Panc1 (cell line): ENCODE measurements at places on chromosomes 12 and 14.

GRCh38 chr12:108211157-108211556, 82.1 kb downstream of the WSCD2 start:
- DNase-seq, result no peak

DNA sequence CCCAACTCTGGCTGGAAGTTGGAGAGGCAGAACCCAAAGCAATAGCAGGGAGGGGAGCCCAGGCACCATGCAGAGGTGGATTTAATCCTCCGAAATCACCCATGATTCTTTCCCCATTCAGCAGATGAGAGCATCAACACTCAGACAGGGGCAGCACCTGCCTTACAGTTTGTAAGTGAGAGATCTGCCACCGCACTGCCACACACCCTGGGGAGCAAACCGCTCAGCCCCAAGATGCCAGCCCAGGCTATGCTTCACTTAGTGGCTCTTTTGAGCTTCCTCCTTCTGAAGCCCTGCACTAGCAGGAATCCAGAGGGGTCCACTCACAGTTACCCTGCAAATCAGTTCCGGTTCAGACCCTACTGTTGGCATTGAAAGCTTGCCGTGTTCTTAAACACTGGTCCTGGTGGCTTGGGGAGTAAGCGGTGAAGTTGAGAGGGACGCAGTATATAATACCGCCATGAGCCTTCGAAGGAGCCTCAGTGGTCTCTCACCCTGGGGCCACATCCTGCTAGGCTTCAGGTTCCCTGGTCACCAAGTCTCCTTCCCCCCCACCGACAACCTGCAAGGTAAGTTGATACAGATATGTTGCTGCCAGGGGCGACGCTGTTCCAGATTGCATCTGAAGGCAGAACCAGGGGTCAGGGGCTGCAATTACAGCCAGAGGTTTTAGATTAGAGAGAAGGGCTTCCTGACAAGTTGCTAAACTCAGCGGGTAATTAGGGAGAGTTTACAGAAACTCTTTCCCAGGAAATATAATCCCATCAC, 72.0 kb upstream of the CCND2 start:
- no peak for DNase-seq

DNA sequence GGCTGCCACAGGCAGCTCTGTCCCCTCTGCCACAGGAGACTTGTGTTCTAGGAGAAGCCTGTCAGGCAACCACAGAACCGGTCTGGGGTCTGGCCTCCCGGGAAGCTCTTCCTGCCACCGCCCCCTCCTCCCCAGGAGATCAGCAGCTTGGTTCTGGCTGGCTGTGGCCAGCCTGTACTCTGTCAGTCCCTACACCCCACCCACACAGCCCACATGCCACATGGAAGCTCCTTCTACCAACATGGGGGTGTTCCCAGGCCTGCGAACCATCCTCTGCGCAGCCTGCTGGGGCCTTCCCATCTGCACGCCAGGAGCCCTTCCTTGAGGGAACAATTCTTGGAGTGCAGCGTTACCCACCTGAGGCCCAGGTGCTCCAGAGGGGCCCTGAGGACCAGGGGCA, 16.8 kb downstream of the TMEM106C start:
- DNase-seq, result no peak

GRCh38 chr14:56341766-56342493, 223.7 kb downstream of the PELI2 start:
- DNase-seq, result no peak

- DNase-seq, result no peak
These were observed 4.7 kb downstream of the PPP2R3C start for GRCh38 chr14:35117112-35117511.

DNA sequence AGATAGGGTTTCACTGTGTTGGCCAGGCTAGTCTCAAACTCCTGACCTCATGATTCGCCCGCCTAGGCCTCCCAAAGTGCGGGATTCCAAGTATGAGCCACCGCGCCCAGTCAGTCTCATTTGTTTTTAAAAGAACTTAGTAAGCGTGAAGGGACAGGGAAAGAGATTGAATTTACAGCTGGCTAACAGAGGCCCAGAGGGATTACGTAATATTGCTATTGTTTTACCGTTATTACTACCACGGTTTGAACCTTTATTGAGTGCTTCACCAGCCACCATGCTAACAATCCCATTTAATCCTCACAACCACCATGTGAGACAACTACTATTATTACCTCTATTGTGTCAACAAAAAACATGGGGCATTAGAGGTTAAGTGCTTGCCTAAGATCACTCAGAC, 26.7 kb upstream of the BLTP3B start:
- DNase-seq, result no peak

DNA sequence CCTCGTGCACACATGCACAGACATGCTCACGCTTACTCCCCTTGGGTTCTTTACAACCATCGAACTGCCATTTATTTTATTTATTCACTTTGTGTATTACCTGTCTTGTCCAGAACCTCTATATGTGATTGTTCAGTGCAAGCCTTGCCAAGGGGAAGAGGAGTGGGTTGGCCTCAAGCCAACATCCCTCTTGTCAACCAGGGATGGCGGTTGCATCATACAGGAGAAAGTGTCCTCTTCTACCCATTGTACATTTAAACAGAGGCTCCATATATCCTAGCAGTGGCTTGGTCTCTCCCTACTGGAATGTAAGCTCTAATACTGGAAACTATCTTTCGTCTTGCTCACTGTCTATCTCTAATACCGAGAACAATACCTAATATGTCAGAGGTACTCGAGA, 108.4 kb downstream of the C12orf42 start:
- no peak for DNase-seq

GRCh38 chr14:101082436-101083384, 179.2 kb upstream of the RTL1 start:
- DNase-seq, result no peak

DNA sequence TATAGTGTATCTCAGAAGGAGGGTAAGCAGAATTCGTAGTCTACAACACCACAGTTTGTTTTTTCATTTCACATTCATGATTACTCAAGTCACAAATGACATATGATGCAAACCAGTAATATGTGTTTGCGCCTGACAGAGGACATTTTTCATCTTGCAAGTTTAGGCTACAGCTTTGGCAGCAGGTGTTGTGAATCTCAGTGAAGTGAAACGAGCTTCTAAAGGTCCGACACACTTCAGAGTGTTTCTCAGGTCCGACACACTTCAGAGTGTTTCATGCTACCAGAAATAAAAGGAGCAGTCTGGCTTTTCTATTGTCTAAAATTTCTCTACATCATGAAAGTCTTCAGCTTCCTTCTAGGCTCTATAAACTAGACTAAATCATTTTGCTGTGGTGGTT, 22.7 kb downstream of the CLEC14A start:
- no peak for DNase-seq

GRCh38 chr12:33248364-33248763, 191.3 kb downstream of the SYT10 start:
- DNase-seq, result no peak

- DNase-seq, result no peak
These were observed 16.0 kb upstream of the ENDOU start for GRCh38 chr12:47741340-47741703.

DNA sequence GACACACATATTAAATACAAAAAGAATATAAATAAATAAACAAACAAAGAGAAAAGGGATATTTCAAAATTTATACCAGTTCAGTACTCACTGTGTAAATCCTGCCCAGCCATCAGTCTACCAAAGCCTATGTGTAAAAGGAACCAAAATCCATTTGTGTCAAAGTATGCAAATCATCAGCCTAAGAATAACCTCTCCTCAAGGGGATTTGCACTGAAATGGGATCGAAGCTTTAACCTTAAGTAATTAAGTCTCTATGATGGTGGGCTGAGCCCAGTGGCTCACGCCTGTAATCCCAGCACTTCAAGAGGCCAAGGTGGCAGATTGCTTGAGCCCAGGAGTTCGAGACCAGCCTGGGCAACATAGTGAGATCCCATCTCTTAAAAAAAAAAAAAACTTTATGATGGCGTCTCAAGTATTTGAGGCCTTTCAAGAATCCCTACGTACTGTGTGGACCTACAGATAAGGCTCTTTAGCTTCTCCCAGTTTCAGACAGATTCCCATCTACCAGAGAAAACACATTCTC, 57.8 kb upstream of the METAP2 start:
- no peak for DNase-seq

- DNase-seq, result no peak
These were observed 183.1 kb upstream of the HIF1A start for GRCh38 chr14:61512026-61512834.

GRCh38 chr12:86137936-86138335, 118.3 kb downstream of the MGAT4C start:
- no peak for DNase-seq

DNA sequence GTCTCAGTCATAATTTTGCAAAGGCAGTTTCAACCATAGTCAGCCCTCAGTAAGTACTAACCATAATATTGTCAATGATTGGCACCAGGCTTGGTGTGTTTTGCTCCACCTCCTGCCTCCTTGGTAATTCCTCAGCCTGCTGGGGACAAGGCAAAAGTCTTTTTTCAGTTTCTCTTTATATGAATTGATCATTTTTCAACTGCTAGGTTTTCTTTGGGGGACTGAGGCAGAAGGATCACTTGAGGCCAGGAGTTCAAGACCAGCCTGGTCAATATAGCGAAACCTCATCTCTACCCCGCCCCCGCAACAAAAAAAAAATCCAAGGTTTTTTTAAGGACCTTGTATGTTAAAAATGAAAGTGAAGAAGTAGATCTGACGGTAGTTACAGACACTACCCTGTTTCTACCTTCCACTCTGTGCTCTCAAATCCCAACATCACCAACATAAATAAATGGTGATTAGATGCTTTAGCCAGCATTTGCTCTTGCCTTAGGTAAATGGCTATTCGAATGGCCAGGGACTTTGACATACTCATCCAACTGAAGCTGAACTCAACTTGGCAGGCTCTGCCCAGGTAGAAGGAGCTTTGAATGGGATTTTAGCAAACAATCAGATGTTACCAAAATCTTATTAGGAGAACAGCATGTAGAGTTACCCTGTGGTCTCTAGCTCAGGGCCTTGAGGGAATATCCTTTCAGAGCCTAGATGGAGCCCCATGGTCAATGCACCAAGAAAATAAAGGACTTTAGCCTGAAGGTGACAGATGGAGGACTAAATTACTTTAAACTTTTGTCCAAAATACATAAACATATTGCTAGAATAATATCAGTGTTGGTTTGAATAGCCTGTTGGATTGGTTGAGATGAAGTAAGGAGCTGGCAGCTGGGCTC, 126.9 kb upstream of the AMIGO2 start:
- no peak for DNase-seq

DNA sequence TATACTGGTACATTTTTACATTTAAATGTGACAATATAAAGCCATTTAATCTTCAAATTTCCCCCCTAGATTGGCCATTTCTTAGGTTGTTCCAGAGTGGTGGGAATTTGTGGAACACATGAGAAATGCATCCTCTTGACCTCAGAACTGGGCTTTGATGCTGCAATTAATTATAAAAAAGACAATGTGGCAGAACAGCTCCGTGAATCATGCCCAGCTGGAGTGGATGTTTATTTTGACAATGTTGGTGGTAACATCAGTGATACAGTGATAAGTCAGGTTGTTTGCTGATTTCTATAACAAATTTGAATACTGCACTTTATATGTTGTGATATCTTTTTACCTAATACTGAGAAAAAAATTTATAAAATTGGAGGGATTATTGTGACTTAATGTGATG, 7.6 kb upstream of the ZNF410 start:
- no peak for DNase-seq

DNA sequence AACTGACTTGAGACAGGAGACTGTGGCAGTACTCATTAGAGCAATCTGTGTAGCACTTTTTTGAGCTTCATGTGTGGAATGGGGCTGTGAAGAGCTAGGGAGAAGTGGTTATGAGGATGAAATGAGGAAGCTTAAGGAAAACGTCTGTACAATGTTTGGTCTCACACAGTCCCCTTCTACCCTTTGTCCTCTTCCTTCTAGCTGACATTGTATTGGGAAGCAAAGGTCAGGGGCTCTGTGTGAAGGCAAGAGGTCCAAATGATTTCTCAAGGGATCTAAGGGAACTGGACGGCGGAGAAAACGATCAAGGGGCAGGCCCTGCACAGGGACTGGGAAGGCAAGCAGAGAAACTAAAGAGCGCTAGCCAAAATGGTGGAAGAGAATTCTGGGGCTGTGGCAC, 13.1 kb upstream of the CIPC start:
- DNase-seq, result no peak

GRCh38 chr14:91252871-91253794, 8.6 kb upstream of the GPR68 start:
- DNase-seq, result no peak

- no peak for DNase-seq
These were observed 123.8 kb upstream of the RTL1 start for GRCh38 chr14:101027291-101027690.

GRCh38 chr12:46217541-46218321, 51.1 kb downstream of the SLC38A1 start:
- no peak for DNase-seq
